ENCODE measurements at places on chromosomes 7 and 10. TPM values are rescaled to one million over a fixed set of nuclear protein-coding genes. Genes with fewer than 3 reads are reported as not detected.
A peak's percentile ranks its signal among the peaks of the same experiment; 100 is the strongest.

Gene CDK14
- polyA plus RNA-seq, result 0.58 TPM

Gene INSYN2A
- not detected for polyA plus RNA-seq

Gene IGFBP3
- polyA plus RNA-seq, result 0.16 TPM

Gene TAS2R3
- not detected for polyA plus RNA-seq

Gene AFAP1L2
- 3.5 TPM for polyA plus RNA-seq

Gene BLNK
- 0.15 TPM for polyA plus RNA-seq

Gene CTNNA3
- polyA plus RNA-seq, result not detected

Gene OPN4
- not detected for polyA plus RNA-seq

Gene TAS2R4
- not detected for polyA plus RNA-seq

Gene VWDE
- not detected for polyA plus RNA-seq

Gene BAMBI
- polyA plus RNA-seq, result not detected

Gene TNS3
- not detected for polyA plus RNA-seq

Gene CDH23
- 0.74 TPM for polyA plus RNA-seq

- DNase-seq, result peak; percentile 9
These were observed 75.1 kb downstream of the ANKRD61 start for GRCh38 chr7:6106140-6106904.

GRCh38 chr7:124764051-124764846 is 1.3 kb downstream of the GPR37 start:
- no peak for DNase-seq

- no peak for DNase-seq
These were observed 1146.7 kb downstream of the TYW1 start for GRCh38 chr7:68143345-68143744.

- no peak for DNase-seq
These were observed 703.0 kb upstream of the CELF2 start for GRCh38 chr10:10314626-10315025.

DNA sequence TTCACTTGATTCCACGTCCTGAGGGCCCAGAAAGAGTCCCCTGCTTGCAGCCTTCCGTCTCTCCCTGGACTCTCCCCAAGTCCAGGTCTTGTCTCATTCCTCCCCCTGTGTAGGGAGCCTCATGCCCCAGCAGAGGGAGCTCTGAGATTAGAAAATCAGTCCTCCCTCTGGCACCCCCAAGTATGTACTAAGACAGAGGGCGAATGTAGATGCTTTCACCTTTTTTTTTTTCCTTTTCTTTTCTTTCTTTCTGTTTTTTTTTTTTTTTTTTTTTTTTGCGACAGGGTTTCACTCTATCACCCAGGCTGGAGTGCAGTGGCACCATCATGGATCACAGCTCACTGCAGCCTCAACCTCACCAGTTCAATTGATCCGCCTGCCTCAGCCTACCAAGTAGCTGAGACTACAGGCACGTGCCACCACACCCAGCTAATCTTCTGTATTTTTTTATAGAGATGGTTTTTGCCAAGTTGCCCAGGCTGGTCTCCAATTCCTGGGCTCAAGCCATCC is 10.3 kb downstream of the SFXN3 start:
- DNase-seq, result peak; percentile 77

- no peak for DNase-seq
These were observed 296.9 kb upstream of the DGKB start for GRCh38 chr7:15199482-15199881.

GRCh38 chr7:93949423-93949822 is 27.9 kb downstream of the GNG11 start:
- no peak for DNase-seq

GRCh38 chr10:100670828-100671479 is 74.4 kb upstream of the PAX2 start:
- peak; percentile 22 for DNase-seq

DNA sequence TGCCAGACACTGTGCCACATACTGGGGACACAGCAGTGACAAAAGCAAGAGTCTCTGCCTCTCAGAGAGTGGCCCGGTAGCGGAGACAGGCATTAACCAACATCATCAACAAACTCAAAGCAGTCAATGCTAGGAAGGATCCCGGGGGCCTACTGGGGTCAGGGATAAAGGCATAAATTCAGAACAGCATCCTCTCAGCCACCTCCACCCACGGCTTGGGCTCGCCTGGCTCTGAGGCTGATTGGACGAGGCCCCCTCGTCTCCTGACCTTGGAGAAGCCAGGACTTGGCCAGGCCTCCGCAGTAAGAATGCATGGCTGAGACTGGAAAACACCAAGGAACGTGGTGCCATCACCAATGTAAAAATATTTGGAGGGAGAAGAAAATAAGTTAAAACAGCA is 102.1 kb downstream of the ARHGAP22 start:
- no peak for DNase-seq

GRCh38 chr7:50696810-50697582 is 85.7 kb downstream of the GRB10 start:
- DNase-seq, result peak; percentile 6

GRCh38 chr10:3769556-3769955 is 15.5 kb downstream of the KLF6 start:
- DNase-seq, result no peak

DNA sequence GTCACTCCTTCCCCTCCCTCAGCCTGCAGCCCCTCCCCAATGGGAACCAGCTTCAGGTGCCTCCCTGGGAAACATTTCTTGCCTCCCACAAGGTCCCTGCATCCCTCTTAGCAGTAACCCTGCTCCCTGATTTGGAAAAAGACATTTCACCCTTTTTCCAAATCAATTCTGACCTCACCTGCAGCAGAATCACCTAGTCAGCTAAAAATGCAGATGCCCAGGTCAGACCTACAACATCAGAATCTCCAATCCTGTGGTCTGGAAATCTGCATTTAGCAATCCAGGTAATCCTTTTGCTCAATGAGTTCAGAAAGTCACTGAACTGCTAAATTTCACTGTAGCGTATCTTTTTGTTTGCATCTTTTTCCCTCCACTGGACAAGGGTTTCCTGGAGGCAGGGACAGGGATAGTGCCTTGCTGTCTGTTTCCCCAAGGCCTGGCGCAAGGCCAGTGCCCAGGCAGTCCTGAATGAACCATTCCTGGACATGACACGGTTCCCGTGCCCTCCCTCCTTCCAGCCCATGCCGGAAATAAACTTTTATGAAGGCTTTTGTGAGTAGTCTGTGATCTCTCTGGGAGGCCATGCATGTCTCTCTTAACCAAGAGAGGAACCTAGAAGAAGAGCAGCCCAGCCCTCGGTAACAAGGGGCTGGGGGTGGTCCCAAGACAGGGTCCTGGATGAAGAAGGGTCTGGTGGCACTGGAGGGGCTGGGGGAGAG is 44.0 kb downstream of the COL13A1 start:
- DNase-seq, result no peak

DNA sequence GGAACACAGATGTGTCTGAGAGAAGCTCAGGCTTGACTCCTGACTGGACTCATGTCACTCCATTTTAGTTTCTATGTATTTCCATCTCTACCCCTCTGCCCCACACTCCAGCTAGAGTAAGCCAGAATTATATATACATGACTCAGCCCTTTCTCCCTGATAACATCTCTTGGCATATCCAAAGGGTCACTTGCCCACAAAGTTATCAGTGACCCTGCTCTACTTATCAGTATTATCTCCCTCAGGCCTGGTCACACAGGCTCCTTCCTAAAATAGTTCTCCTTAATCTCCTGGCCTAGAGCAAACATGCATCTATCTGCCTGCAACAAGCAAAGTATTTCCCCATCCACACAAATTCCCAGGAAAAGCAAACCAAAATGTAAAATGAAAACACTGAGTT is 598.3 kb downstream of the SUGCT start:
- no peak for DNase-seq

GRCh38 chr10:121525251-121526134 is 72.8 kb downstream of the FGFR2 start:
- no peak for DNase-seq

GRCh38 chr7:103048833-103049232 is 25.8 kb downstream of the FBXL13 start:
- no peak for DNase-seq

DNA sequence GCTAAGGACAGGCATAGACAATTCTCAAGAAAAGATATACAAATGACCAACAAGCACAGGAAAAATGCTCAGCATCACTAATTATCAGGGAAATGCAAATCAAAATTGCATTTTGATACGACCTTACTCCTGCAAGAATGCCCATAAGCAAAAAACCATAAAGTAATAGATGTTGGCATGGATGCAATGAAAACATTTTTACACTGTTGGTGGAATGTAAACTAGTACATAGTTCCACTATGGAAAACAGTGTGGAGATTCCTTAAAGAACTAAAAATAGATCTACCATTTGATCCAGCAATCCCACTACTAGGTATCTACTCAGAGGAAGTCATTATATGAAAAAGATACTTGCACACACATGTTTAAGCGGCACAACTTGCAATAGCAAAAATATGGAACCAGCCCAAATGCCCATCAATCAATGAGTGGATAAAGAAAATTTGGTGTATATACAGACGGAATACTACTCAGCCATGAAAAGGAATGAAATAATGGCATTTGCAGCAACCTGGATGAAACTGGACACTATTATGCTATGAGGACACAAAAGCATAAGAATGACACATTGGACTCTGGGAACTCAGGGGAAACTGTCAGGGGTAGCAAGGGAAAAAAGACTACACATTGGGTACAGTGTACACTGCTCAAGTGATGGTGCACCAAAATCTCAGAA is 59.3 kb downstream of the DGKI start:
- DNase-seq, result no peak

DNA sequence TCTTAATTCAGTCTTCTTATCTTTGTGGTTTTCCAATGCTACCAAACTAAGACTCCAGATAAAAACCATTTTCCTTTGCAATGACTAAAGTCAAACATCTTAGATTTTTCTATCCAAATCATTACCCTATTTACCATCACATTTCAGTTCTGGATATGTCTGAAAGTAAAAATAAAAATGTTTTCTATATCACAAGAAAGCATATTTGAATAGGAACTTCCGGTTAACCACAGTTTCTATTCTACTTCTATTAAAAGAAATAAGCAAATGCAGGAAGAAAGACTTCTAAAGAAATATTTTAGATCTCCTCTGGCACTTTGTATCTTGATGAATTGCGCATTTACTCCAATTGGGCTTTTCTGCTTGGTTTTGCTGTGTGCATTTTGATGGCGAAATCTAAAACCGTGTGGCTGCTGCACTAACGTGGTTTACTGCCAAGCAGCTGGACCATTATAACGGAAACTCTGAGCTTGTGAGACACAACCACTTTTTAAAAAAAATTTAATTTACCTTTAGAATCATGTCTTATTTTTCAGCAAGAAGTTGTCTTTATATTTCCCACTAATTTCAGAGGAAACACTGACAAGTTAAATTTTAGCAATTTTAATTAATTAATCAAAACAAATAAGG is 146.1 kb downstream of the VPS50 start:
- no peak for DNase-seq

- DNase-seq, result no peak
These were observed 189.2 kb upstream of the COL1A2 start for GRCh38 chr7:94205529-94205928.

DNA sequence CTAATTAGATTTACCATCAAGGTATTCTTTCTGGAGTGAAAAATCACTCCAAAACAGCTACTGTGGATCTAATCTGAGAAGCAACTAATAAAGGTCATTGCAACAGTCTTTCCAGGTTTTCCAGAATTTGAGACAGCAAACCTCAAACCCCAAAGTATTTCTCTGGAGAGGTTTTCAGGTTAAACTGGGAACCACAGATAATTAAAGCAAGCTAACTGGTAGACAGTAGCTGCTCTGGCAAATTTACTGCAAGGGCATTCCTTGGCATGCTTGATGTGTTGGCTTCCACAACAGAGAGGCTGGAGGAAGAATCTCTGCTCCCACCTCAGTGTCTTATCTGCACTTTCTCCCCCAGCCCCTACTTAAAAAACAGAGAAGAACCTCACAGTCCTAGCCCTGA is 140.0 kb upstream of the NRBF2 start:
- no peak for DNase-seq

DNA sequence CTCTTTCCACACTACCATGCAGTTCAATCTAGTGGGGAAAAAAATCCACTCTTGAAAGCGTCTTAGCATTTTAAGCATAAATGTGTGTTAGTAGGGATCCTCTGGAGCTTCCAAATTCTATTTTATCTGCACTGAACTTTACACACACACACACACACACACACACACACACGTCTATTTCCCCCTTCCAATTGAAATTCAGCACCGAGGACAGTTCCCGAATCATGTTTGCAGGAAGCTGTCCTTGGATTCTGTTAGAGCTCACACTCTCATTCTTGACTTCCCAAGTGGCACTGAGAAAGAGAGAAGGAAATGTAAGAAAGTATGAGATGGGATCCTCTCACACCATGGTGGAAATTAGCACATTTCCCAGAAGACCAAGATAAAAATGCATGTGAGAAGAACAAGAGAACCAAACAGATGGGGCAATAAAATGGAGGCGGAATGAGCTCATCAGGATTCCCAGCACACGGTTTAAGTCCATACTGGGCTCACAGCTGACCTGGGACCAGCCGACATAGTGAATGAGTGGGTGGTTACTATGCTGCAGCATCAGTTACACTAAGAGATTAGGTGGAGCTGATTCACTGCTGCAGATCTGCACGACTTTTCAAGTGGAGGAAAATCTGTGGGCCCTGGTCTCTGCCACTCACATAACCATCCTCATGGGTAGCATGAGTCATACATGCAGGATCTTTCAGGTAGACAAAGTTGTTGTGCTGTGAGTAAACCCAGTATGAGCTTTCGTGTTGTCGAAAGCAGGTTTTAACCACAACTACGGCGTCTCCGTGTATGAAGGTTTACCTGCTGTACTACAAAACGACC is 3.3 kb upstream of the NPTX2 start:
- no peak for DNase-seq

- DNase-seq, result no peak
These were observed 20.1 kb upstream of the MDFIC start for GRCh38 chr7:114901771-114902170.

DNA sequence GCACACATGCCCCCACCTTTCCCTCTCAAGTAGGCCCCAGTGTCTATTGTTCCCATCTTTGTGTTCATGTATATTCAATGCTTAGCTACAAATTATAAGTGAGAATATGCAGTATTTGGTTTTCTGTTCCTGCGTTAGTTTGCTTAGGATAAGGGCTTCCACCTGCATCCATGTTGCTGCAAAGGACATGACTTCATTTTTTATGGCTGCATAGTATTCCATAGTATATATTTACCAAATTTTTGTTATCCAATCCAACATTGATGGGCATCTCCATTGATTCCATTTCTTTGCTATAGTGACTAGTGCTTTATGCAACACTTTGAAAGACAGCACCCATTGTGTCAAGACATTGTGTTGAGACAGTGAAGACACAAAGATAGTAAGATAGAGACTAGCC is 19.0 kb upstream of the ABCB4 start:
- no peak for DNase-seq
